ENCODE measurements at places on chromosomes 1 and 21. TPM values are rescaled to one million over a fixed set of nuclear protein-coding genes. Genes with fewer than 3 reads are reported as not detected.
A peak's percentile ranks its signal among the peaks of the same experiment; 100 is the strongest.

GRCh38 chr1:27931184-27931583 lies 3.6 kb upstream of the SMPDL3B start:
- no peak for DNase-seq

GRCh38 chr1:156963621-156964020 lies 43.2 kb downstream of the LRRC71 start:
- DNase-seq: no peak

GRCh38 chr1:200811704-200812103 lies 61.1 kb upstream of the GPR25 start:
- no peak for DNase-seq

- no peak for DNase-seq
Measured at GRCh38 chr1:70247768-70248167, 26.6 kb downstream of the SRSF11 start.

- DNase-seq: no peak
Measured at GRCh38 chr21:44529011-44529421, 11.0 kb downstream of the KRTAP10-1 start.

DNA sequence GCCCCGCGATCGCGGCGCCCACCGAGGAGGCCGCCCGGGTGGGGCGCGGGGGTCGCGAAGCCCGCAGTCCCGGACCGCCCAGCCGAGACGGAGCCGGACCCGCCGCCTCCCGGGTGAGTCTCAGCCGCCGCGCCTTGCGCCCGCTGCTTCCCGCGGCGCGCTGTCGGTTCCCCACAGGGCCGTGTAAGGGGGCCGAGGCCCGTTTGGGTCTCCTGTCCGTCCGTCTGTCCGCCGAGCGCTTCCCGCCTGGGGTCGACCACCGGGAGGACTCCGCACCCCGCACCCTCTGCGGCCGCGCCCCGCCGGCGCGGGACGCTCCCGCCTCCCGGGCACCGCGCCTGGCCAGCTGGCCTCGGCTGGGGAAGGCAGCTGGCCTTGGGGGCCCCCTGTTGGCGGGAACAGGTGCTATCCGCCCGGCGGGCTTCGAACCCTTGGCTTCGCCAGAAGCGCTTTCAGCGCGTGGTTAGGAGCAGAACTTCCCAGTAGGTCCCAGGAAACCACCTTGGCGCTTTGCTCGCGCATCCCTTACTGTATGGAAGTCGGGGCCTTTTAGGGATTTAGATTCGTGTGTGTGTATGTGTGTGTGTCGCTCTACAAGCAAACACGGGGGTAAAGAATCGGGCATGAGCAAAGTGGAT lies 414 bp downstream of the TMEM51 start:
- peak; percentile 65 for DNase-seq

- DNase-seq: no peak
Measured at GRCh38 chr1:68798071-68798470, 301.2 kb upstream of the DEPDC1 start.

DNA sequence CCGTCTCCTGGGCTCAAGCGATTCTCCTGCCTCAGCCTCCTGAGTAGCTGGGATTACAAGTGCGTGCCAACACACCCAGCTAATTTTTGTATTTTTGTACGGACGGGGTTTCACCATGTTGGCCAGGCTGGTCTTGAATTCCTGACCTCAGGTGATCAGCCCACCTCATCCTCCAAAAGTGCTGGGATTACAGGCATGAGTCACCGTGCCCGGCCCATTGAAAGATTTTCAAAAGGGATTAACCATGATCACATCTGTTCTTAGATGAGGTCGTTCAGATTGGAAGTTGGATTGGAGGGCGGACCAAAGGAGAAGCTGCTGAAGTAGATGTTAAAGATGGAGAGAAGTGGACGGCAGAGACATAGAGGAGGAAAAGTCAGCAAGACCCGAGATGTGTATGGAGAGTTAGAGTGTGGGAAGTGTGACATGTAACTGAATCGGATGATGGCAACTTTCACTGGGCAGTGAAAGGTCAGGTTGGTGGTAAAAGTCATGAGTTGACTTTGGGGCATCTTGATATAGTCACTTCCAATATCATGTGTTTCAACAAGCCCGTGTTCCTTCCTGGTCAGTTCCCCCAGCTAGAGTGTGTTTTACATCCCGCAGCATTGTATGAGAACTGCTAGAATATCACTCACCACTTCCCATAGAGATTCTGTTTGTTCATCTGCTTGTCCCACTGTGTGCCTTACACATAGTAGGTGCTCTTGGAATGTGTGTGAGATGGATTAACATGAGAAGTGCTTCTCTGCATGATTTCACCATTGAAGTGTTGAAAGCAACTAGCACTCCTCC lies 54.4 kb upstream of the TINAGL1 start:
- DNase-seq: no peak

- no peak for DNase-seq
Measured at GRCh38 chr1:167984886-167985489, 48.1 kb upstream of the MPC2 start.

- no peak for DNase-seq
Measured at GRCh38 chr1:72516264-72516663, 233.9 kb upstream of the NEGR1 start.

DNA sequence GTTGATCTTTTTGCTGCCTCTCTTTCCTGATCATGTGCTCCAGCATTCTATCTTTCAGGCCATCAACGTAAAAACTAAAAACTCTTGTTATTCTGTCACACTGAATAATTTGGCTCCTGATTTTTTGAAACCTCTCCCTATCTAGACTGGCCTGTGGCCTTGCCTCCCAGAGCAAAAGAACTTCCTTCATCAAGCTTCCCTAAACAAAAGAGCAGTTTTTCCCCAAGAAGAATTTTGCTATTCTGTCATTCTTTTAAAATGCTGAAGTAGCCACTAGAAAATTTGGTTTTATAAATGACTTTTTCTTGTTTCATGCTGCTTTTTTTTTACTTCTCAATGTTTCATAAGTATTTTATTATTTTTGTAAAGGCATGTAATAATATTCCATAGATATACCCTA lies 37.1 kb upstream of the CR2 start:
- no peak for DNase-seq

GRCh38 chr21:32197896-32198295 lies 81.0 kb downstream of the MIS18A start:
- no peak for DNase-seq

DNA sequence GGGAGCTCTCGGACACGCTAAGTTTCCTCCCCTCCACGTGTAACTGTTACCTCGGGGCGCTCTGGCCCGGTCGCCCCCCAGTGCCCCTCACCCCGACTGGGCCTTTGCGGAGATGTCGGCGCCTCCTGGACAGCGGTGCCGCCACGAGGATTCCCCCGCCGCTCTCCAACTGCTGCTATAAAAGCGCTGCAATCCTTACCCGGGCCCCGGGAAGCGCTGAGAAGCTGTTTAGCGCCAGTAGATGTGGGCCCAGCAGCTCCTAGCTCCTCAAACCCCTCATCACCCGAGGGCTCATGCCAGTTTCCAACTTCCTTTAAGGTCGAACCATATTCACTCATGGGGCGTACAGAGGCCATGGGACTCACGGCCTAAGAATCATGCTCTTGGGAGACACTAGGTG lies 361 bp upstream of the LMX1A start:
- DNase-seq: no peak

- peak; percentile 71 for DNase-seq
Measured at GRCh38 chr1:210687582-210688279, 359.0 kb downstream of the HHAT start.

Gene VPS45
- 35.1 TPM for total RNA-seq

Gene SPRR4
- not detected for total RNA-seq

Gene C1orf185
- not detected for total RNA-seq

Gene DNASE2B
- not detected for total RNA-seq

Gene PDE9A
- not detected for total RNA-seq

Gene FAM72D
- total RNA-seq: 11.9 TPM

Gene CCDC27
- total RNA-seq: not detected

Gene ENSA
- total RNA-seq: 294 TPM

Gene APCS
- total RNA-seq: not detected

Gene TIAM1
- 9.0 TPM for total RNA-seq

Gene FAM177B
- total RNA-seq: not detected

Gene FASLG
- not detected for total RNA-seq

Gene SYT14
- total RNA-seq: 0.79 TPM

All from MCF 10A (cell line).